Activated T-helper 1 cell treated with anti-CD3 and anti-CD28 coated beads, Interleukin-12 subunit alpha, Interleukin-12 subunit beta, Interleukin-2, Interleukin-4 antibody, amounts not matched to agents 30 ng/mL and 10 ng/mL and 1 ng/mL, durations not matched to agents 14 hours and 24 hours and 36 hours (primary cell): ENCODE measurements at places on chromosomes 4 and X.

GRCh38 chr4:1466034-1466862, 60.0 kb upstream of the NKX1-1 start:
- DNase-seq: no peak

DNA sequence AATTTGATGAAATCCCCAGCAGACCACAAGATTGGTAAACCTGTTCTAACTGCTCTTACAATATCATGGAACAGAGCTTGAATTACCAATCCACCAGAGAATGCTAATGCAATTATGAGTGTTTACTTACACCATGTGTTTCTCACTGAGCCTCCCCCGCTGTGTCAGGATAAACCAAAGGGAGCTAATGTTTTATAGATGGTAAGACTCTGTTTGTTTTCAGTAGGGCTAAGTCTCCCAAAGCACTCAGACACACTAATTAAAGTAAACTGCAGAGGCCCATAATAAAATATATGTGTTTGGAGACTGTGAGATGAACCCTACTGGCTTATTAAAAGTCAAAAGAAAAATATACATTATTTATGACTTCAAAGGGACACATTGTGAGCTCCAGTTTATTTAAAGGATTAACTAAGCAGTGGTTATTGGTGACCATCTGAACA, 261.7 kb upstream of the FAM241A start:
- DNase-seq: no peak

DNA sequence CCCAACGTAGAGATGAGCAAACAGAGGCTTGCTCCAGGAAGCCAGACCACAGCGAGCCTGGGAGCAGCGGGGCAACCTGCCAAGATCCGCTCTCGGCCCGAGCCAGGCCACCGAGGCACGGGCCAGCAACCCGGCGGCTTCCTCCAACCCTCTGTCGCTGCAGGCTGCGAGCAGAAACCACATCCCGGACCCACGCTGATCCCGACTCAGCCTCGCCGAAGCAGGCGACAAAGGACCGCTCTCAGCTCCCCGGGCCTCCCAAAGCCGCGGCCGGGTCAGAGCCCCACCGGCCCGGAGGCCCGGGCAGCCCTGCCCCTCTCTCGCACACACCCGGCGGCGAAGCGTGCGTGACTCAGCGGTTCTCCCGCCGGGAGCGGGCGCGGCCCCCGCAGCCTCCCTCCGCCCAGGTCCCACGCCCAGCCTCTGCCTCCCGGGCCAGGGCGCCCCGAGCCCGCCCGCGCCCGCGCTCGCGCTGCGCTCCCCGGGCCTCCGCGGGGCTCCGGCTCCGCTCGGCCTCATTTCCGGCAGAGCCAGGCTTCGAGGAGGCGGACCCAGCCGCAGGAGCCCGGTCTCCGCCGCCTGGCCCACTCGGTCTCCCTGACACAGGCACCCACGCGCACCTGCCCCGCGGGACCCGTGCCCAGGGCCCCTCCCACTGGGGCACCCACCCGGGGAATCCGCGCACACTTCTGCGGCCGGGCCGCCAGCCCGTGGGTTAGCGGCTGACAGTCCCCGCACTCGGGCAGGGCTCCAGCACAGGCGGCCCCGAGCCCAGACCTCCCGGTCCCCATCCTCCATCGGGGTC, 1.7 kb downstream of the PPP2R2C start:
- no peak for DNase-seq

DNA sequence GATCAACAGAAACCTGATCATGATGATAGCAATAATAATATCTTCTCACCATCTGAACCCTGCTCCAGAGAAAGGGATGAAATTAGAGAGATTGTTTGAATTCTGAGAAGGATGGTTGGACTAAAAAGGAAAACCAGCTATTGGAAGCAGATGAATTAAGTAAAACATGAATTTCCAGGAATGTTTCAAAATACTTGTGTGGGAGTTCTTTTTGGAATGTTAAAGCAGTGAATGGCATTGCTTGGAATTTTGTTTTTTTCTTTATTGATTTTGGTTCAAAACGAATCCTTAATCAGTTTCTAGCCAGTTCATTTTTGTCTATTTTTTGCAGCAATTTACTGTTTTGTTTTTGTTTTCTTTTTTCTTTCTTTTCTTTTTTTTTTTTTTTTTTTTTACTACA, 150.3 kb downstream of the NHS start:
- DNase-seq: no peak

- DNase-seq: no peak
These were observed 63.0 kb downstream of the GPC3 start for GRCh38 chrX:133922390-133922771.

DNA sequence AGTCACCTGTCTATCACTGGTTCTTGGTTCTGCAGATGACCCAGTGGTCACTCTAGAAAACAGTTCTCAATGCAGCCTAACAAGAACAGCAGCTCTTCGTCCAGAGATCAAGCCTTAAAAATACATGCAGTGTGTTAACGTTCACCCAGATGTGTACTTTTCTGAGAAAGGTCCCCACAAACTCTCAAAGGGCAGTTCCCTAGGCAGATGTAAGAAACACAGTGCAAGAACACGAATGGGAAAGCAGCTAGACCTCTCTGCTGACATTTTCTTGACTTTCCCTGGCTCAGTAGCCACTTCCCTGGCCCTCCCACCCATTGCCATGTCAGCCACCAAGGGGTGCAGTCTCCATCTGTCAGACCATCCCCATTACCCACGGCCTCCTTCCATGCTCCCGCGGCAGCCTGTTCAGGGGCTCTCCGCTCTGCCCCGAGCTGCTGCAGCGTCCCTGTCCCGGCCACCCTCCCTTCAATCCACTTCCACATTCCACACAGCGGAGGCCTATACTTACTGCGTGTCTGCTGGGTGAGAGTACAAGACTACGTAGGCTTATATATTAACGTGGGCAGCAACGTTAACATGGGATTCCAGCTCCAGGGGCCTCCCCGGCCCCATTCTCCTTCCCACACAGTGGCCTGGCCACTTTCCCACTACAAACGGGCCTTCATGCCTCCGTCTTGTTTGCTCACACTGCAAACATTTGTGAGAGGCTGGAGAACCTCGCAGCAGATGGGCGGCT, 34.3 kb downstream of the IRF2 start:
- no peak for DNase-seq

- no peak for DNase-seq
These were observed 303.0 kb downstream of the EPHA5 start for GRCh38 chr4:65367306-65367705.

DNA sequence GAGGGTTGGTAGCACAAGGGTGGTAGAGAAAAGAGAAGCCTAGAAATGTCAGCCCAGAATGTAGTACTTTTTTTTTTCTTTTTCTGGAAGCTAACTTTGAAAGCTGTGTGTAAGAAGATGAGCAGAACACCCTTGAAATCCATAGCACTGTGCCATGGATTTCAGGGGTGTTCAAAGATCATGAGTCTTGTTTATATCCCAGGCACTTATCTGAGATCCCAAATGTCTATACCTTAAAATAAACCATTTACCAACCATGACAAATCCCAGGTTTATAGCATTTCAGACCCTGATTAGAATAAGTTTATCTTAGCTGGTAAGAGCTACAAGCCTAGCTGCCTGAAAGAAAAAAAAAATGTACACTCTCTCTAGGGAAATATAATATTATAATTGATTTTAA, 389.9 kb upstream of the ANXA10 start:
- DNase-seq: no peak

GRCh38 chr4:8350352-8350751, 80.8 kb downstream of the HTRA3 start:
- DNase-seq: no peak

GRCh38 chr4:187301923-187302322, 578.3 kb upstream of the FAT1 start:
- DNase-seq: no peak

GRCh38 chr4:118351851-118352827, 664 bp downstream of the PRSS12 start:
- DNase-seq: no peak

GRCh38 chr4:181008164-181008563, 1235.0 kb upstream of the TENM3 start:
- DNase-seq: no peak

- DNase-seq: no peak
These were observed 222.4 kb downstream of the GALNTL6 start for GRCh38 chr4:172035562-172035961.

DNA sequence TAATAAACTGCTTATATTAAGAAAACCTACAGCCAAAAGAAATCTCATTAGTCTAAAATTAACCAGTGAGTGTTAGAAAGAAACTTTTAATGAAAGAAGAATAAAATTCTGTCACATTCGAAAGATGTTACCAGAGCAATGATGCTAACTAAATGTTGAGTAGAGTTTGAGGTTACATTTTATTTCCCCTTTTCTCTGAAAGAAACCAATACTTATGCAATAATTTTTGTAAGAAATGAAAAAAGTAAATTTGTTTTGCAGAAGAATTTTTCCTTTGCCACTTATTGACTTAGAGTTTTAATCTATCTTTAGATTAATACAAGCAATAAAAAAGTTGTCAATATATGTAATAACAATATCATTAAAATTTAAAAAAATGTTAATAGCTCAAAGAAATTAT, 574.0 kb upstream of the GALNTL6 start:
- no peak for DNase-seq

- DNase-seq: no peak
These were observed 102.9 kb upstream of the PAQR3 start for GRCh38 chr4:79042079-79042674.

GRCh38 chr4:151854731-151855130, 93.9 kb upstream of the GATB start:
- DNase-seq: no peak

- DNase-seq: no peak
These were observed 112.4 kb downstream of the PSAPL1 start for GRCh38 chr4:7322166-7322991.

DNA sequence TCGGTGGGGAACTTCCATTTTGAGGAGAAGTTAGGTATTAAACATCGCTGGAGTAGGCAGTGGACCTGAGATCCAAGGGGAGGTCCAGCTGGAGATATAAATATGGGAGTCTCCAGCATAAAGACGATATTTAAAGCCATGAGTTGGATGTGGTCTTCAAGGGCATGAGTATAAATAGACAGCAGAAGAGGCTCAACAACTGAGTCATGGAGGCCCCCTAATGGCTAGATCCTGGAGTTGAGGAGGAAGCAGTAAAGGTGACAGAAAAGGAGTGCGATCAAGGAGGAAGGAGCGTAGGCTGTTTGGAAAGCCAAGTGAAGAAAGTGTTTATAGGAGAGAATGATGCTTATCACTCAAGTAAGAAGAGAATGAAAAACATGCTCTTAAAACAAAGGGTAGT, 18.1 kb upstream of the APBB2 start:
- DNase-seq: no peak

DNA sequence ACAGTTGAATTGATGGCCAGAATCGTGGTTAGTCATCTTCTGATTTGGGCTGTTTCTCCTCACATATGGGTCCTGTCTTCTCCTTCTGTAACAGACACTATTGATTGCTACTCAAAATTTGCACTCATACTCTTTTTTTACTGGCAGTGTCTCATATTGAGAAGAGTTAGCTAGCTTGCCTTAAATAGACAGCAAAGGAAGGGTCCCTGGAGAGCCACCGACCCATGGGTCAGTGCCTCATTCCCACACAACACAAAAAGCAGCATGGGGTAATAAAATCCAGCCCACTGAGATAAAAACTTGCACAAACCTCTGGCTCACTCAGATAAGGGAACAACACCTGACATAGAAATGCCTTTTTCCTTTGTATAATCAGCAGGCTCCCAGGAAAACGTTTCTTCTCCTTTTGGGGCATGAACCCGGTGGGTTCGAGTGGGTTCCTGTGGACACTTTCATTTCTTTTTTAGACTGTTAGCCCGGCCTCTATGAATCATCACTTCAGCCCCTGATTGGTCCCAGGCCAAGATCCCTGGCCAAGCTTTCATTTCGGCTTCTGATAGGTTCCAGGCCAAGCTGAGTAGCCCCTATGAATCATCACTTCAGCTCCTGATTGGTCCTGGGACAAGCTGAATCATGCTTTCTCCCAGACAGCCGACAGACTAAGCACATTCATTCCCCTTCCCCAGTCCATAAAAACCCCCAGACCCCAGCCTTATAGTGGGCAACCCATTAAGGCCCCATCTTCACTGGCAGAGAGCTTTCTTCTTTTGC, 408.1 kb downstream of the DCAF12L2 start:
- DNase-seq: no peak

DNA sequence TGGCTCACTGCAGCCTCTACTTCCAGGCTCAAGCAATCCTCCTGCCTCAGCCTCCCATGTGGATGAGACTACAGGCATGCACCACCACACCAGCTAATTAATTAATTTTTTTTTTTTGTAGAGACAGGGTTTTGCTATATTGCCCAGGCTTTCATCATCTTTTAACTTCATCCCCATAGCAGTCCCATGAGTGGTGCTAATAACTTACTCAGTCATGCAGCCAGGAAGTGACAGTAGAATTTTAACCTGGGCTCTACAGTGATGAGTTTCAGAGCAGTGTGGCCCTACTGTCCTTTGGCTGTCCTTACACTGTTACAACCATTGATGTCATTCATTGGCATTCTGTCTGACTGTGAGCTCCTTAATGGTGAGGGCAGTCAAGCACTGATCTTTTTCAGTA, 3.9 kb upstream of the OCIAD2 start:
- DNase-seq: no peak
